ENCODE measurements at places on chromosomes 5 and 9. TPM values are rescaled to one million over a fixed set of nuclear protein-coding genes. Genes with fewer than 3 reads are reported as not detected.

The SPINK6 gene
- total RNA-seq, result not detected

The NUP188 gene
- 26.2 TPM for total RNA-seq

The TAF11L10 gene
- not detected for total RNA-seq

The PPIP5K2 gene
- 40.3 TPM for total RNA-seq

The PCDHB8 gene
- 0.32 TPM for total RNA-seq

The ST8SIA4 gene
- 0.09 TPM for total RNA-seq

The AMBP gene
- total RNA-seq, result 0.86 TPM

The FGD3 gene
- not detected for total RNA-seq

The TERT gene
- not detected for total RNA-seq

The IL5 gene
- not detected for total RNA-seq

The AP3B1 gene
- total RNA-seq, result 35.6 TPM

The LCN9 gene
- not detected for total RNA-seq

The NMUR2 gene
- total RNA-seq, result not detected

The ZBTB34 gene
- total RNA-seq, result 4.1 TPM

The MYOT gene
- total RNA-seq, result not detected

The SCGB3A2 gene
- not detected for total RNA-seq

The CMYA5 gene
- total RNA-seq, result 5.9 TPM

The INSL6 gene
- total RNA-seq, result not detected

The OTULINL gene
- not detected for total RNA-seq

The KCNV2 gene
- total RNA-seq, result not detected

The ERAP2 gene
- 4.8 TPM for total RNA-seq

The SLC36A2 gene
- not detected for total RNA-seq

The MARVELD2 gene
- 0.16 TPM for total RNA-seq

The PBX3 gene
- 105 TPM for total RNA-seq

The SLC25A48 gene
- not detected for total RNA-seq

The CDC20B gene
- 0.09 TPM for total RNA-seq

The DIPK1B gene
- 1.1 TPM for total RNA-seq

The TEX53 gene
- not detected for total RNA-seq

The PCDHGB5 gene
- 33.0 TPM for total RNA-seq

The FOXD1 gene
- 3.3 TPM for total RNA-seq

The ZNF300 gene
- total RNA-seq, result 9.0 TPM

The PRR16 gene
- total RNA-seq, result 1.6 TPM

The FSTL4 gene
- total RNA-seq, result not detected

The DNAH5 gene
- total RNA-seq, result 0.47 TPM

The SOHLH1 gene
- not detected for total RNA-seq

The ARRDC3 gene
- 86.2 TPM for total RNA-seq

The ELOVL7 gene
- total RNA-seq, result 0.09 TPM

The ADGRD2 gene
- total RNA-seq, result not detected

The SLC36A3 gene
- total RNA-seq, result not detected

The HTR1A gene
- total RNA-seq, result not detected

The TAF1L gene
- under 0.01 TPM for total RNA-seq

The BTNL9 gene
- total RNA-seq, result not detected

The SLC46A2 gene
- total RNA-seq, result not detected

The NELFB gene
- total RNA-seq, result 49.2 TPM

The ECSCR gene
- not detected for total RNA-seq

The PRSS3 gene
- total RNA-seq, result 47.3 TPM

The TMEFF1 gene
- total RNA-seq, result 2.3 TPM

The AIF1L gene
- total RNA-seq, result 0.16 TPM

The STPG3 gene
- total RNA-seq, result not detected

The C9 gene
- 0.16 TPM for total RNA-seq

The FAM200C gene
- total RNA-seq, result 3.0 TPM

The IFNA2 gene
- not detected for total RNA-seq

The GABRB2 gene
- total RNA-seq, result not detected

The SV2C gene
- not detected for total RNA-seq
